HS-27A (cell line): ENCODE measurements at places on chromosomes 3 and 15.

DNA sequence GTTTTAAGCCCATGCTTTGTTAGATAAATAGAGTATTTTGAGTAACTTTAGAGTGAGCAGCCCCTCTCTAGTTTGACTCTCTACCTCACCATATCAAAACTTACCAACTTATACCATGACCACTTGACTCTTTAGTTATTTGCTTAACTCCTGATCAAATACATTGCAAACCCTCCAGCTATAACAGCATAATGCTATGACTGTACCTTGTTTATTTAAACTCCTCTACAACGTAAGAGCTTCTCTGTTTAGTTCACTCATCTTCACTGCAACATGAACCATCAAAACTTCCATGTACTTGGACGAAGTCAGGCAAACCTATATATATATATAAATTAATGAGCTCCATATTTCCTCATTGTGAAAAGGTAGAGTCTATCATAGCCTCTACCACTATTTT lies 218.2 kb downstream of the DPH6 start:
- no peak for DNase-seq

DNA sequence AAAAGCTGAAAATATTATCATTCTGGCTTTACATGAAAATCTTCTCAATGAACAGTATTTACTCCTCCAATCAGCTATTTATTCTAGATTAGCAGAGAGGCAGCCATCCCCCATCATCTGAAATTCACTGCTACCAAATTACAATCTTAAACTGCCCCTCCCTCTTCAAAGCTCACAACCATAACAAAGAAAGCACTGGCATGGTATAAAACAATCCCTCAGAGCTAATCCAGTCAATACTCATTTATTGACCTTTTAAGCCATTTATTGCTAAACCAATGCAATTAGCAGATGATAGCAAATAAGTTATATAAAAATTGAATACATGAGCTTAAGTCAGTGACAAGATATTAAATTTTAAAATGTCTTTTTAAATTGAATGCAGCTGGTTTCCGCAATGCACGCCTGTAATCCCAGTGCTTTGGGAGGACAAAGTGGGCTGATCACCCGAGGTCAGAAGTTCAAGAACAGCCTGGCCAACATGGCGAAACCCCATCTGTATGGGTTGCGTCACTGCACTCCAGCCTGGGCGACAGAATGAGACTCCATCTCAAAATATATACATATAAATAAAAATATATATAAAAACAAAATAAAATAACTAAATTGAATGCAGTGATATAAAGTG lies 12.1 kb downstream of the SLC4A7 start:
- no peak for DNase-seq

GRCh38 chr15:101490408-101490891 lies 943 bp upstream of the PCSK6 start:
- DNase-seq: no peak

DNA sequence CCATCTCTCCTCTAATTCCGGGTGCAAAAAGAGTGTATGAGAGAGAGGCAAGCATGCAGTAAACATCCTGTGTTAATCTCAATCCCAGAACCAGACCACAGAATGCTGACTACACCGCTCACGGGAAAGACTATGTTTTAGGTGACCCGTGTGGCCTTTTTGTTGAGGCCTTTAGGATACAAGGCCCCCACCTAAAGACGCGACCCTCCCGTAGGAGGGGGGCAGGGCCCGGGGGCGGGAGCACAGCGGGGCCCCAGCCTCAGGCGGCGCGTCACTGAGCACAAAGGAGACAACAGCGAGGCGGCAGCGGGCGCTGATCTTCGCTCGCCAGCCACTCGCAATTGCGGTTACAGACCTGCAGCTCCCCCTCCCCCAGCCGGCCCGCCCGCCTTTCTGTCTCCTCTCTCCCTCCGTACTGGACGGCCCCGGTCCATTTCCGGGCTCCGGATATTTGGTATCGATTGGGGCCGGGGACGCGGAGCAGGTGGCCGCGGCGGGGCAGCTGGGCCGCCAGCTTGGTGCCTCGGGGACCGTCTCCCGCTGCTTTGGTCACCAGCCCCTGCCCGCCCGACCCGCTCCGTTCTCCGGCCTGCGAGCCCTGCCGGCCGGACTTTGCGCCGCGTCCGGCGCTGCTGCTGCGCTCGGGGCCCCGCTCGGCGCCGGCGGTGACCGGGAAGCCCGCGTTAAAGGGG lies at the start of gene CCDC50:
Gene CCDC50, plus strand, starts transcription at position 433 of the 692 bp plus-strand sequence. CDS start 281 bp downstream, outside the sequence.
- DNase-seq: no peak

DNA sequence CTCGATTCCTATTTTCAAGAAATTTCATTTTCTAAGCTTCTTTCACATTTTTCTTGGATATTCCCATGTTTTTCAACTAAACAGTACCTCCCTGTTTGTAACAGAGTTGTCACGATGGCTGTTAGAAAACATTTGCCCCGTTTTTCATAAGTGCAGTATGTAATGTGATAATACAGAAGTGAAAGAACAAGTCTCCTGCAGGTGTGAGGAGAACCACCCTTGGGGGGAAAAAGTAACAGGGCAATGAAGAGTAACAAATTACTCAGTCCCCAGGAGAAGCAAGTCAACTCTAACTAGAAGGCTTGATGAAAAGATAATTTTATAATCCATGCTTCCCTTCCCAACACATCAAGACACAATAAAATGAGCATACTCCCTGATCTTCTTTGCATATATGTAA lies 493.3 kb downstream of the FOXP1 start:
- DNase-seq: no peak

DNA sequence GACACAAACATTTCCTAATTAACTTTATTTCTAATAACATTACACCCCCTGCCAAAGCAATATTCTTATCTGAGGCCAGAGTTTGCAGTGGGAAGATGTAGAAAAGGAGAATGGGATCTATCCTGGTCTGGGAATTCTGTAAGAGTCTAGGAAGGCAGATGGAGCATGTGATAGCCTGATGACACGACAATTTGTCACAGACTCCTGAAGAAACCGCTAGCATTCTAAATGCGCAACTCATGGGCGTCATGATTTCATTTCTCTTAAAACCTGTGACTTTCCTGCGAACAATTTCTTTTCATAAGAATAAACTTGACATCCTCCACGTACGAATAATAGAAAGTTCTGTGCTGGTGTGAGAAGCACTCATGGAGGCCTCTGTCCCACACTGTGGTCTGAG lies 72.9 kb upstream of the ATP10A start:
- no peak for DNase-seq

GRCh38 chr3:23752126-23752525 lies 53.6 kb upstream of the UBE2E1 start:
- DNase-seq: no peak

- DNase-seq: no peak
Measured at GRCh38 chr15:51325167-51325566, 13.2 kb downstream of the CYP19A1 start.

DNA sequence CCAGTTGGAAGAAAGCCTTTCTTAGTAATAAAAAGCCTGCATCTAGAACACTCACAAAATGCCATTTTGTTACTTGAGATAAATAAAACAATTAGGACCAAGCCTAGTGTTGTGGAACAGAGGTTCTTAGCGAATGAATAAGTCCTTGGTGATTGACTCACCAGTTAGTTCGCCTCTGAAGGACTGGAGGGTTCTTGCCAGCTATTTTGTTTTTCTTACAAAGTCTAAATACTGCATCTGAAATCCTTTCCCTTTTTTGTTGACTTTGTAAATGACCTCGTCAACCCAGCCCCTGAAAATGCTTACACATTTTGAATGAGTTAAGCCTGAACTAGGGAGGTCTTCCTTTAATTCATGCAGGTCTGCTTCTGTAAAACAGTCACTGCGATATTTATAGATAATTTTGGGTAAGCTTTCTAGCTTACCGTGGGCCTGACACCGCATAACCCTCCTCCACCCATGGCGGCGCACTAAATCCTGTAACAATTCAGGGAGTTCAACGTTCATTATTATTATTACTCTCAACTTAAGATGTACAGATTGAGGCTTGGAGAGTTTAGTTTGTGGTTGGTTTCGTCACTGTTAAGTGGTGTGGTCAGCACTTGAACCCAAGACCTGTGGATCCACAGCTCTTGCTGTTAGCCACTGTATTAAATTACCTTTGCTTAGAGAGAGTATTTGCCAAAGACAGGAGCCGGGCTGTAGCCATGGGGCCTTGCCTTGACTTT lies 45.0 kb upstream of the SACM1L start:
- peak; percentile 67 for DNase-seq

GRCh38 chr3:170222647-170223541 lies 670 bp downstream of the PRKCI start:
- no peak for DNase-seq

GRCh38 chr3:99242271-99242670 lies 340.8 kb upstream of the DCBLD2 start:
- DNase-seq: no peak

DNA sequence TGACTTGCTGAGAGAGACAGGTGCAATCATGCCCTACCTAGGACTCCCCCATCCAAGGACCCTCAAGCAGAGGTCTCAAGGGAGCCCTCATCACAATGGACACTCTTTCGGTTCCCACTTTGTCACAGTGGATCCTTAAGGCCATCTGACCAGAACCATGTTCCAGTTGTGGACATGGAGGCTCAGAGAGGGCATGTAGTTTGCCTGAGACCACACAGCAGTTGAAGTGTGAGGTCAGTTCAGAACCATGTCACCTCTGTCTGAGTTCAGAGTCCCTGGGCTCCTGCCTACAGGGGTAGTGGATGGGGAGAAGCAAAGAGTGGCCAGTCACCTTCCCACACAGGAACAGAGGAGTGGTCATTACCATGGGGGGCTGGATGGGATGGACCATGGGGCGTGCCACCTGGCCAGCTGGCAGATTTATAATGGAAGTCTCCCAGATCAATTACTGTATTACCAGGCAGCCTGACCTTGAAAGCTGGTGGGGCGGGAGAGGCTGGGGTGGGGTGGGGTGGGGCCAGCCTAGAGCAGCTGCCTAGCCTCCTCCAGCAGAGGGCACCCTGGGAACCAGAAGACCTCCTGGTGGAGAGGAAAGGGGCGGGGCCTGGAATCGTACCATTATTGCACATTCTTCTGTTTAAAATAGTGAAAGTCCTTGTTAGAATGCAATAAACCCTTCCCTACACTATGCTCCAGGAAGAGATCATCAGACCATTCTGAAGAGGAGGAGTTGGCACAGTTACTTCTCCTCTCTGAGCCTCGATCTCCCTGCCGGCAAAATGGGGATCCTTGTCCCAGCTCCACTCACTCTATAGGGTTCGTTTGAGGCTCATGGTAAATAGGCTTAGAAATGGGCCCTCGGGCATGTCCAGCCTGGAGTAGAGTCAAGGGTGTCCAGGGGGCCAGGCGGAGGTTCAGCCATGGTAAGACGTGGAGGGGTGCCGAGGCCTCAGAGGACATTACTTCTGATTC lies 26.9 kb upstream of the LINGO1 start:
- peak; percentile 26 for DNase-seq

DNA sequence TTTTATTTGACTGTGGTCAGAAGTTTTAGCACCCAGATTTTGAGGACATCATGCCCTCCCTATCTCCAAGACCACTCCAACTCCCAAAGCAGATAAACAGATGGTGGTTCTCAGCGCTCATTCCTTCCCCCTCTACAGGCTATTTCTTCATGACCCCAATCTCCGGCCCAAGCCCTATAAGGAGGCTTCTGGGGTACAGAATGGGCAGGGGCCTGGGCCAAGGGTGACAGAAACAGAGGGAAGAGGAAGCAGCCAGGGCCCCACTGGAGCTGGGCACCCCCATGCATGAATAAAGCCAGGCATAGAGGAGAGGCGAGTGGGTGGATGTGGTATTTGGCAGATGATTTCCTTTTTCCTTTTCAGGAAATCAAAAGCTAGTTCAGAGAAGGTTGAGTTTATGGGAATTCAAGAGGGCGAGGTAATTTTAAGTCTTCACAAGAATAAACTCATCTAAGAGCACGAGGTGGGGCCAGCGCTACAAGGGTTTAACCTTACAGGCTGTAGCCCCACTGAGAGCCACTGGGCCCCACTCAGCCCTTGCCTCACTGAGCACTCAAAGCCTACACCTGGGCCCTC lies 104.8 kb upstream of the HERC1 start:
- no peak for DNase-seq

- DNase-seq: no peak
Measured at GRCh38 chr15:34755419-34755773, 598 bp upstream of the GJD2 start.

- DNase-seq: no peak
Measured at GRCh38 chr3:184349563-184350470, 11.6 kb downstream of the CLCN2 start.

GRCh38 chr3:41207355-41207754 lies 8.1 kb downstream of the CTNNB1 start:
- DNase-seq: no peak

GRCh38 chr3:61518590-61518989 lies 42.8 kb upstream of the PTPRG start:
- DNase-seq: no peak

DNA sequence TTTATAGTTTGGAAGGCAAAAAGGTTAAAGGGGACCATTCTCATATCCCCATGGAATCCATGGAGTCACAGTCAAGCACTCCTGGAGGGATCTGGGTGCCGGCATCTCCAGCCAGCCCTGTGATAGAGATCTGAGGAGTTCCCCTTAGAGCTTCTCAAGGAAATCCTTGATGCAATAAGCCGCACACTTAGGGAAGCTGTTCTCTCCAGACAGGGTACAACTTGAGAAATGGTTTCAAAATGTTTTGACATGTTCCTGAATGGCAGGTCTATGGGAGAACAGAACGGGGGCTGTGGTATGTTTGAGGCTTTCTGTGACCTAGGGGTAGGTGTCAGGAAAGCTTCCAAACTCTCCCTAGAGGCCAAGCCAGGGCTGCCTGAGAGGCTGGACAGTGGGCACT lies 292.9 kb downstream of the TLE3 start:
- DNase-seq: no peak

DNA sequence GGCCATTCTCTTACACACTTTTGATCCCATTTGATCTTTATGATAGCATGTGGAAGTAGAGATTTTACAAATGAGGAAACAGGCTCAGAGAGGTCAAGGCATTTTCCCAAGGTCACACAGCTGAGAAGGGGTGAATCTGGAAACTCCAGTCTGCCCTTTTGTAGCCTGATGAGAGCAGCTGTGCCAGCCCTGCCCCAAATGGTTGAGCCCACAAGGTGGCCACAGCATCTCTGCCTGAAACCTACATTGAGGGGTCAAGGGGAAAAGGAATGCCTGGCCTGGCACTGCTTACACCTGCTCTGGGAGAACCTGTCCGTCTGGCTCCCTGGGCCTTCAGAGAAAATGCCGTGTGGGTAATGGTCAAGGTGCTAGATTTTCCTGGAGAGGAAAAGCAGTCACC lies 200.2 kb upstream of the LINGO1 start:
- no peak for DNase-seq

- DNase-seq: no peak
Measured at GRCh38 chr15:59523702-59524101, 85.7 kb downstream of the FAM81A start.

GRCh38 chr3:129187857-129188256 lies 4.2 kb upstream of the CNBP start:
- DNase-seq: no peak
